Omental fat pad (tissue), 4 donors: ENCODE measurements at places on chromosomes 5 and 9. TPM values are rescaled to one million over a fixed set of nuclear protein-coding genes. Genes with fewer than 3 reads are reported as not detected.

DNA sequence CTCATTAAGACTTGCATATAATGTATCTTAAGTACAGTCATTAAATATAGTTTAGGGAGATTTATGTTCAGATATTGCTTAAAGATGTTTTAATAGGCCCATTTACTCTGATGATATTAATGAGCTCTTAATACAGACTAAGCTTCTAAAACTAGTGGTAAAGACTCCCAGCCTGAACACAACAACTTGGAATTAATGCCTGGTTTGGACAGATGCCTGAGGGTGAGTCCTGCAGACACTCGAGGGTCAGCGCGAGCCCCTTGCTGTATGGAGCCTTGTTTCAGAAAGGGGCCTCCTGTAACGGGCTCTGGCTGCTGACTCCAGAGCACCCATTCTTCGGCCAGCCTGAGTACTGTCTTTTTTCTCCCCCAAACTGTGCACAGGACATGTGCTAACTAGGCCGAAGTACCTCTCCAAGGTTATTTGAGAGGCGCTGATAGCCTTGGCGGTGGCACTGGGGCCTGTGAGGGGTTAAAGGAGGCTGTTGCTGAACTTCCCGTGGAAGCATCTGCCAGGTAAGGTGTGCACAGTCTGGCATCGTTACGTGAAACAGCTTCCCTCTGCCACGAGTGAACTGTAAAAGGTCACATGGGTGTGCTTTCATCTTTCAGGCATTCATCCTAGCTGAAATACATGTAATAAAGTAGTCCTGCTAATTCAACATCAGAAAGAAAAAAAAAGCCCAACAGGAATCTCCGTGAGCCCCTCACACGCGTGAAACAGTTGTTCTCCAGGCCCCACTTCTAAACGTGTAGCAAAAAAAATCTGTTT lies 113.4 kb downstream of the MVB12B start:
- no peak for DNase-seq

- no peak for DNase-seq
Measured at GRCh38 chr9:37001459-37001858, 32.6 kb downstream of the PAX5 start.

GRCh38 chr5:54985301-54986268 lies at the start of gene ESM1:
Gene ESM1, minus strand, starts transcription at chr5:54985593. Its CDS starts 76 bp downstream, at chr5:54985517.
- no peak for DNase-seq

DNA sequence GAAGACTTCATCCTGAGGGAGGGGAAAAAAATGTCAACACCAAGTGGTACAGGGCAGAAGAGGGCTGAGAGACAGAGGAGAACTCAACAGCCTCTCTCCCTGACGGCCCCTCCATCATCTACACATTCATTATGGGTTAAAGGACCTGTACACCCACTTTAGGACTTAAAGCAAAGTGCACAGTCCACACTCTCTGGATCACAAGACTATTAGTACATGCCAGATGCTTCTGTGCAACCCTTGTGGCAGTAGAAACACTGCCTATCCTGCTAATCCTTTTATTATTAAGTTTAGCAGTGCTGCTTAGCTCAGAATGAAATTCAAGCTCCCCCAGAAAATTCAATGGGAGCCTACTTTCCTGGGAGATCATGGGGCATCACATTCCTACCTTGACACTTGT lies 1.9 kb downstream of the FRMD3 start:
- DNase-seq = no peak

- DNase-seq = no peak
Measured at GRCh38 chr5:643811-644271, 31.7 kb downstream of the CEP72 start.

DNA sequence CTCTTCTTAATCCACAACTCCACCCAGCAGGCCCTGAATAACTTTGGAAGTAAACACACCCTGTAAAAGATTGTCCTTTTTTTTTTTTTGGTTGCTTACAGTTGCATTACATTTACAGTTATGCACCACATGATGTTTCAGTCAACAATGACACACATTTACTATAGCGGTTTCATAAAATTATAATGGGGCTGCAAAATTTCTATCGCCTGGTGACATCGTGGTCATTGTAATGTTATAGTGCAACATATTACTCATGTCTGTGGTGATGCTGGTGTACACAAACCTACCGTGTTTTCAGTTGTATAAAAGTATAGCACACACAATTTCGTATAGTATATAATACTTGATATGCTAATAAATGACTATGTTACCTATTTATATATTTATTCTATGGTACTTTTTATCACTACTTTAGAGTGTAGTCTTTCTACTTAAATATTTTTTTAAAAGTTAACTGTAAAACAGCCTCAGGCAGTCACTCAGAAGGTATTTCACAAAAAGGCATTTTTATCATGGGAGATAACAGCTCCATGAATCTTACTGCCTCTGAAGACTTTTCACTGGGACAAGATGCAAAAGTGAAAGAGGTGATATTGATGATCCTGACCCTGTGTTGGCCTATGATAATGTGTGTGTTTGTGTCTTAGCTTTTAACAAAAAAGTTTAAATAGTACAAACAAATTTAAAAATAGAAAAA lies 695.4 kb upstream of the CDH18 start:
- no peak for DNase-seq

- no peak for DNase-seq
Measured at GRCh38 chr5:168300326-168301182, 9.1 kb downstream of the WWC1 start.

GRCh38 chr5:150122536-150123481 lies 32.8 kb downstream of the PDGFRB start:
- DNase-seq = no peak

- no peak for DNase-seq
Measured at GRCh38 chr5:5497152-5497788, 74.8 kb downstream of the ICE1 start.

DNA sequence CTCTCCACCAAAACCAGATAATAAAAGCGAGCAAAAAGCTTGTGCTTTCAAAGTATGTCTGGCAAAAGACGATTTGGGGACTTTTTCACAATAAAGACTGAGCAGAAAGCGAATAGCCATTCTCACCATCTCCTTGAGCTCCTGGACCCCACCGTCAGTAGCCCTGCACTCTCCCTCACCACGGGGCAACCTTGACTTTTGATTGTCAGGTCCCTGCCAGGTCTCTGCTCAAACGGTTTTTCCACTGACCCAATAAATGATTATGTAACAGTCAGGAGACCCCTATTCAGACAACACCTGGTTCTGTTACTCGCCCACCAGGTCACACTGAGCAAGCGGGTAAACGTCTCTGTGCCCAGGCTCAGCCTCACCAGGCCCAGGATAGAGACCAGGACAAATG lies 131.3 kb downstream of the MVB12B start:
- no peak for DNase-seq

SPATA31D4 gene
- not detected for total RNA-seq

TMEM252 gene
- total RNA-seq = not detected

ORM2 gene
- not detected for total RNA-seq

SOHLH1 gene
- not detected for total RNA-seq

CHSY3 gene
- 3.2 TPM for total RNA-seq

CAVIN4 gene
- total RNA-seq = 0.32 TPM
